Activated T-helper 1 cell treated with anti-CD3 and anti-CD28 coated beads, Interleukin-2, amount 50 U/mL, for 16 hours (primary cell): ENCODE measurements at places on chromosomes 16 and 17.

DNA sequence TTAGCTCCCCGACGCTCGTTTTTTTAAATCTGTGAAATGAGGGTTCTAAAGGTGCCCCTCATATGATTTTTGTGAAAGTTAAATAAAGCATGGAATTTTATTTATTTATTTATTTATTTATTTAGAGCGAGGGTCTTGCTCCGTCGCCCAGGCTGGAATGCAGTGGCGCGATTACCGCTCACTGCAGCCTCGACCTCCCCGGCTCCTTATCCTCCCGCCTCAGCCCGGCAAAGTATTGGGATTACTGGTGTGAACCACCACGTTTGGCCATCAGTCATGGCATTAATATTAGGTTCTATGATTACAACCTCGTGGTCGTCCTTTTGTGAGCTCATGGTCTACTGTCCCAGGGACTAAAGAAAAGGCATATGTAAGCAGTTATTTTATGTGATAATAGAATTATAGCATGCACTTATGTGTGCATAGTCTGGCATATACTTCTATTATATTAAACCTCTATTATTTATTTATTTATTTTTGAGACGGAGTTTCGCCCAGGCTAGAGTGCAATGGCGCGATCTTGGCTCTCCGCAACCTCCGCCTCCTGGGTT is 557 bp upstream of the LUC7L start:
- no peak for DNase-seq

- no peak for DNase-seq
Observed at GRCh38 chr17:74303305-74303704, 22.7 kb upstream of the KIF19 start.

DNA sequence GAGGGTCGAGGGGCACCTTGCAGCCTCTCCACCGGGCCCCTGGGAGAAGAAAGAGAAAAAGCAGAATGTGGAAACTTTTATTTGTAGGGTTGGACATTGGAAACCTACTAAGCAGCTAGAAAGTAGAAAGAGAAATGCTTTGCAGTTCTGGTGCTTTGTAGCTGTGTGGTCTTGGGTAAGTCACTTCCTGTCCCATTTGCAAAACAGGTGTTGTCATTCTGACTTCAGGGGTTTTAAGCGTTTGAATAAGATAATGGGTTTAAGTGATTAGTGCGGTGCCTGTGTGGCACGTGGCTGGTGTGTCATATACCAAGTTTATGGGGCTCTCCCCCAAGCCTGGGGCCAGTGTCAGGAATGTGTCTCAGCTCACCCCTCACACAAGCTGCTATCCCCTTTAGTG is 1.6 kb downstream of the CA4 start:
- DNase-seq, result no peak

- DNase-seq, result no peak
Observed at GRCh38 chr17:7293159-7293558, 1.3 kb downstream of the YBX2 start.

DNA sequence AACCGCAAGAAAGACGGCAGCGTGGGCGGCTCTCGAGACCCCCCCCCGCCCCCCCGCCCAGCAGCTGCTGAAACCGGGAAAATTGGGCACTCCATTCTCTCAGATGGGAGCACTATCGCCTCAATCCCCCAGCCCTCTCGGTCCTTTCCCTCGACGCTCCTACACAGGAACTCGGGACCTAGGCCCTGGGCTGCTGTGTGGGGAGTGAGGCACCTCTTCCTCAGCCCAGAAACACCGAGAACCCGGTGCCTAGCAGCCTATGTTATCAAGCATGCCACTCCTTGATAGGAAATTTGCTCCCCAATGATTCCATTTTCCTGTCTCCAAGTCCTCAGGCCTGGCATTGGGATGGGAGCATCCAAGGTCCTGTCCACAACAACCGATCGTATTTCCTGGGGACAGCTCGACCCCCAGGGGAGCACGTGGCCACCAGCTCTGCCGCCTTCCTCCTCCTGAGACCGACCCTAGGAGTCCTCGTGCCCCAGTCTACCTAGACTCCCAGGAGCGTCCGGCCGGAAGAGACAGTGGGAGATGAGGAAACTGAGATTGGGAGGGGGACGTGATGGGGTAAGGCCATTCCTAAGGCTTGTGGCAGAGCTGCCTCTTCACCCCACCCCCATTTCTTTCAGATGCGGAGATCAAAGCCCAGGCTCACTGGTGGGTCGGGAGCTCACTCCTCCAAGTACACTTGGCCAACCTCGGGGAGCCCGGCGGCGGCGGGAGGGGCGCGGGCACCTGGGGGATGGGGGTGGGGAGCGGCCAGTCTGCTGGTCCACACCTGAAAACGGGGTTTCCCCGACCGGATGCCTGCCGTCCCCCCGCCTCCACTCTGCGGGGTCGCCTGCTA is 17.5 kb upstream of the CBX8 start:
- DNase-seq, result no peak

GRCh38 chr16:84552135-84552534 is 47.7 kb upstream of the MEAK7 start:
- no peak for DNase-seq

- DNase-seq, result no peak
Observed at GRCh38 chr17:2140683-2141082, 85.8 kb downstream of the HIC1 start.

DNA sequence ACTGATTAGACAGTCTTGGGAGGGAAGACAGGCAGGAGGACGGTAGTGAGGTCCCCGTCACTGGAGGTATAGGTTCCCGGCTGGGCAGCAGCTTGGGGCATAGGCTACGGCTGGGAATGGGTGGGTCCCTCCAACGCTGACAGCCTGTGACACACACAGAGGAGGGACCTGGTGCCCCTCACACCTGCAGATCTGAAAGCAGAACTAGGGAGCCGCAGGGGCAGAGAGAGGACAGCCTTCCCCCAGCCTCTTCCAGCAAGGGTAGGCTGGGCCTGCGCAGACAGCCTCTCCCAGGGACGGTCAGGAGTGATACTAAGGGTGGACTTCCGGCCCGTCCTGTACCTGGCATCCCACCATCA is 2.0 kb downstream of the P2RX1 start:
- no peak for DNase-seq

GRCh38 chr17:14590459-14591250 is 289.8 kb downstream of the HS3ST3B1 start:
- DNase-seq, result no peak

DNA sequence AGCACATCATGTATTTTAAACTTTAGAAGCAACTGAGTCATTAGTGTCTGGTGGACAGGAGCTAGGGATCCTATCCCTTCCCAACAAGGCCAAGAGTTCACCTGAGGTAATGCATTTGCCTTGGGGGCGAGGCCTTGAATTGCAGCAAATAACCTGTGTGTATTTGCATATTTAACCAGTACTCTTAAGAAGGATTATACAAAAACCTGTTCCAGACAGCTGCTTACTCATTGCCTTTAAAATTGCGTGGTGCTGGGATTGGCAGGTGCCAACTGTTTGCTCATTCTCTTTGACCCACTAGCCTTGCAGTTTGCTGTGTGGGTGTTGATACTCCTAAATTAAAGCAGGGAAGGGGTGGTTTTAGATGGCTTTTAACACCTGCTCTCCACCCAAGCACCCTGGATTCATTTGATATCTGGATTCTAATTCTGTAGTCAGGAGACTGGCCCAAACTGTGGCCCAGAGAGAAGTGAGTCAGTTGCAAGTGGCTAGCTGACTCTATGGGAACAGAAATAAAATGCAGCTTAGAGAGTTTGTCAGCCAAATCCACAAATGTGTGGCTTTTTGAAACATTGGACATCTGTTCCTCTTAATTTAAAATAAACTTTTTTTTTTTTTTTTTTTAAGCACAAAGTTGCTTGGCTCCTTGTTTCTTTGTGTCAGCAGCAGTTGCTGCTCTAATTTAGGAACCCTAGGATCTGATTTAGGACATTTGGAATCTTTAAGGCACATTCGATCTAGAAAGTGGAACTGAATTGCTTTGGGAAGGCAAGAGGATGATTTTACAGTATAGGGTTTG is 46.9 kb downstream of the TUBD1 start:
- DNase-seq, result no peak

DNA sequence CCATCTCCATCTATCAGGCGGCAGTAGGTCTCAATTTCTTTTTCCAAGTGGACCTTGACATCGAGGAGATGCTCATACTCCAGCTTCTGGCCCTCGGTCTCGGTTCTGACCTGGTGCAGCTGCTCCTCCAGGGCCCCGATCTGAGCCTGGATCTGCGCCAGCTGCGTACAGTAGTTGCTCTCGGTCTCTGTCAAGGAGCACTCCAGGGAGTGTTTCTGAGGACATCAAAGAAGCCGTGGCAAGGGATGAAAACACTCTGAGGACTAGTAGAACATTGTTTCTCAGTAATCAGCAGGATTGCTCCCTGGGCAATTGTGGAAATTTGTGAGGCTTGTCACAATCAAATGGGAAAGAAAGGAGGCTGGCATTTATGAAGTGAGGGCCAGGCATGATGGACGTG is 5.9 kb downstream of the KRT28 start:
- DNase-seq, result no peak

- DNase-seq, result no peak
Observed at GRCh38 chr17:33980193-33980592, 274.9 kb upstream of the CCL2 start.

- no peak for DNase-seq
Observed at GRCh38 chr17:64984181-64984580, 64.9 kb upstream of the LRRC37A3 start.
